Lung (tissue), 17 donors: ENCODE measurements at places on chromosomes 13 and 19.
A peak's percentile ranks its signal among the peaks of the same experiment; 100 is the strongest.

- DNase-seq = peak; percentile 96
Observed at GRCh38 chr19:934865-935479, 9.1 kb downstream of the ARID3A start.

- no peak for DNase-seq
Observed at GRCh38 chr13:75679459-75679858, 43.3 kb downstream of the LMO7 start.

DNA sequence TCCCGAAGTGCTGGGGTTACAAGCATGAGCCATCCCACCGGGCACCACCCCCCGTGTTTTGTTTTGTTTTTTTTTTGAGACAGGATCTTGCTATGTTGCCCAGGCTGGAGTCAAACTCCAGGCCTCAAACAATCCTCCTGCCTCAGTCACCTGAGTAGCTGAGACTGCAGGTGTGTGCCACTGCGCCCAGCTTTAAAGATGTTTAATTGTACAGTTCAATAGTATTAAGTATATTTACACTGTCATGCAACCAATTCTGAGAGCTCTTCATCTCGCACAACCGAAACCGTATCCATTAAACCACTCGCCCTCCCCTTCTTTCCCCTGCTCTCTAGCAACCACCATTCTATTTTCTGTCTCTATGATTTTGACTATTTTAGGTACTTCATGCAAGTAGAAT is 15.6 kb downstream of the NUCB1 start:
- DNase-seq = no peak

- no peak for DNase-seq
Observed at GRCh38 chr13:105007166-105007808, 1528.2 kb downstream of the EFNB2 start.

- DNase-seq = no peak
Observed at GRCh38 chr19:29489172-29489951, 36.4 kb upstream of the VSTM2B start.

DNA sequence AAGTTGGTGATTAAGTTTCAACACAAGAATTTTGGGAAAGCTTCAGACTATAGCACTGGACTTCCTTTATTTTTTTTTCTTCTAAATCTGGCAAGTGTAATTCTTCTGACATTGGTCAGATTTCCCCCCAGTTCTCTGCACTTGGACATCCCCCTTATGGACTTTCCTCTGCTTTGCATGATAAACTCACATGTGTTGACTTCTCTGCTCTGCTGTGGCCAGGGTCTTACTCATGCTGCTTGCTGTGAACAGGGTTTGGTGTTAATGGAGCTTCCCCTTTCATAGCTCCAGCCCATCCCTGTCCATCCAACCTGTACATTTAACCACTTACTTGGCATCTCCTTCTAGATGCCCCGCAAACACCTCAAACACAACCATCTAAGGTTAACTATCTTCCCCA is 70.5 kb upstream of the SPATA13 start:
- no peak for DNase-seq

DNA sequence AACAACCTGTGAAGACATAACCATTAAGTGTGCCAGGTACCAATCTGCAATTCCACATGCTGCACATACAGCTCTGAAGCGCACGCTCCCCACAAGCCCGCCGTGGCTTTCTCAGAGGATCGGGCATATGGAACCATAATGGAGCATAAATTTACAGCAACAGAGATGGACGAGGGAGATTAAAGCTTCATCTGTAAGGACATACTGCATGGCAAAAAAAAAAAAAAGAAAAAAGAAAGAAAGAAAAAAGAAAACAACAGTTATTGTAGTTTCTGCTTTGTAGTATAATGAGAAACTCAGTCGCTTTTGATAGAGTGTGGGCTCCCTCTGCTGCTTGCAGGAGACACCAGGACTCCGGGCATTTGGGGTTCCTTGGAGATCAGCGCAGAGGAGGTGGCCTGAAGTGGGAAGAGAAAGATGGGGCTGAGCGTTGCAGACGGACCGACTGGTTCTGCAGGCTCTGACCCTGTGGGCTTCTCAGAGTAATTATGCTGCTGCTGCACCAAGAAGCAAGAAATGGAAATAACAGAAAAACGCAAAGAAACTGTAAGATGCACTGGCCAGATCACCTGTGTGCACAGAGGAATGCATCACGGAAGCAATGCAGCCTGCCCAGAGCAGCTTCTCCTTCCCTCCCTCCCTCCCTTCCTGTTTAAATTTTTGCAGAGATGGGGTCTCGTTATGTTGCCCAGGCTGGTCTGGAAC is 10.8 kb upstream of the PDCD5 start:
- peak; percentile 77 for DNase-seq

DNA sequence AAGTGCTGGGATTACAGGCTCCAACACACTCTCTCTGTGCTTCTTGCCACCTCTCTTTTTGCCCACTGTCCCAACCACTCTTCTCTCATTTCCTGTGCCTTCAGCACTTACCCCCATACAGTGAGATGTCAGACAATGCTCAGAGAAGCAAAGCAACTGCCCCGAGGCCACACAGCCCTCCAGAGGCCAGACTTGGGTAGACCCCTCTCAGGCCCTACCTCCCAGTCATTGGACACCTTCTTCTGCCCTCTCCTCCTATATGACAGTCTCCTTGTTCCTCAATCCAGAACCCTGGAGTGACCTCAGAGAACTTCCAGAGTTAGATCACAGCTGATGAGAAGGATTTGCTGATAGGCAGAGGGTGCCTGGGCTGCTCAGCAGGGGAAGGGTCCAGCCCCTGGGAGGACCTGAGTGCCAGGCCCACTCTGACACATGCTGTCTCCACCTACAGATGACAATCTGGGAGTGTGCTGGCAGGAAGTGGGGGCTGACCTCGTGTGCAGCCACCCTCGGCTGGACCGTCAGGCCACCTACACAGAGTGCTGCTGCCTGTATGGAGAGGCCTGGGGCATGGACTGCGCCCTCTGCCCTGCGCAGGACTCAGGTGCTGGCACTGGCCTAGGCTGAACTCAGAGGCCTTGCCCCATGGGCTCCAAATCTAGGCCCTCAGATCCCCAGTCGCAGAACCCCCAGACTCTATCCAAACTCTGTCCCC is 24.4 kb downstream of the LTBP4 start:
- no peak for DNase-seq

GRCh38 chr13:80547341-80547740 is 206.4 kb upstream of the SPRY2 start:
- no peak for DNase-seq

DNA sequence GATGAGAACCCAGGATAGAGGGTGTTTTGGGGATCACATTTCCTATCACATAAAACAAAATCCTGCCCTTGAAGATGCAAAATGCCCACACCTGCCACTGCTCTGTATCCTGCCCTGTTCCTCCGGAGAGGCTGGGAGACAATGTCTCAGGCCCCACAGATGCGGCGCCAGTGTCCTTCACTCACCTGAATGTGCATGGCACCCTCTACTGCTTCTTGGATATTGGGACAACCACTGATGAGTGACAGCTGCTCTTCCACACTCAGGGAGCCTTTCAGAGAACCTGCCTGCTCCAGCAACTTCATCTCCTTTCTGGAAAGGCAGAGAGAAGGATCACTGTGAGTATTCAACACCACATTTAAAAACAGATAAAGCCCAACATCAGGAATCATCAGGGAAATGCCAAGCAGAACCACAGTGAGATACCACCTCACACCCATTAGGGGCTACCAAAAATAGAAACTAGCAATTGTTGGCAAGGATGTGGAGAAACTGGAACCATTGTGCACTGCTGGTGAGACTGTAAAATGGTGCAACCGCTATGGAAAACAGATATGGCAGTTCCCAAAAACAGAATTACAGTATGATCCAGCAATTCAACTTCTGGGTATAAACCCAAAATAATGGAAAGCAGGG is 36.4 kb downstream of the CRYL1 start:
- no peak for DNase-seq

GRCh38 chr13:85528491-85529217 is 270.6 kb downstream of the SLITRK6 start:
- peak; percentile 80 for DNase-seq

GRCh38 chr19:30450835-30451321 is 78.7 kb downstream of the ZNF536 start:
- DNase-seq = peak; percentile 41

GRCh38 chr13:50026788-50027473 is 11.7 kb downstream of the KCNRG start:
- DNase-seq = no peak

DNA sequence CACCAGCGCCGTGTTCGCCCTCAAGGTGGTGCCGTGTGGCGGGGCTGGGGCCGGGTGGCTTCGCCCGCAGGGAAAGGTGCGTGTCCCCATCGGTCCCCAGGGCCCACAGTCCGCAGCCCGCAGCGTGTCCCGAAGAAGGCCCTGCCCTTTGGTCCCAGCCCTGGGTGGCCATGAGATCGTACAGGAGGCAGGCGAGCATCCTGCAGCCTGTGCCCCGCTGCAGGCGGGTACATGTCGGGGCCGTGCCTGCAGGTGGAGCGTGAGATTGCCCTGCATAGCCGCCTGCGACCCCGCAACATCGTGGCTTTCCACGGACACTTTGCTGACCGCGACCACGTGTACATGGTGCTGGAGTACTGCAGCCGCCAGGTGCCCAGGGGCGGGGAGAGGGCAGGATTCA is 1.5 kb downstream of the PLK5 start:
- DNase-seq = no peak

- DNase-seq = peak; percentile 63
Observed at GRCh38 chr13:36124236-36124822, 6.9 kb downstream of the DCLK1 start.

DNA sequence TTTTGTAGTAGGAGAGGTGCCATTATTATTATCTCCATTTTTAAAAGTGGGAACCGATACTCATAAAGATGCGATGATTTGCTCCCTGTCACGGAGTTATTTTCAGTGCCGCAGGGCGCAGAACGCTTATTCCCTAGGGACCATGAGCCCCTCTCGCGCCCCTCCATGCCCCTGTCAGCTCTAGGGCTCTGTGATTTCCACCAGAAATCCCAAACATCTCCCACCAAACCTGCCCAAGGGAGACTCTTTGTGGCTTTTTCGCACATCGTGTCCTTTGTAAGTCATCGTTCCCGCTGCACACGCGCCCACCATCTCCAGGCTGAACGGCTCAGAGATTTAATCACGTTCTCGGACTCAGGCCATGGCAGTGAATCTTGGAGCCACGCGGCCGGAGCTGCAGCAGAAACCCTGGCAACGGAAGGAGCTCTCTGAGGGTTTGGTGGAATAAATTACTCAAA is 105.1 kb downstream of the DNAJC15 start:
- peak; percentile 62 for DNase-seq

DNA sequence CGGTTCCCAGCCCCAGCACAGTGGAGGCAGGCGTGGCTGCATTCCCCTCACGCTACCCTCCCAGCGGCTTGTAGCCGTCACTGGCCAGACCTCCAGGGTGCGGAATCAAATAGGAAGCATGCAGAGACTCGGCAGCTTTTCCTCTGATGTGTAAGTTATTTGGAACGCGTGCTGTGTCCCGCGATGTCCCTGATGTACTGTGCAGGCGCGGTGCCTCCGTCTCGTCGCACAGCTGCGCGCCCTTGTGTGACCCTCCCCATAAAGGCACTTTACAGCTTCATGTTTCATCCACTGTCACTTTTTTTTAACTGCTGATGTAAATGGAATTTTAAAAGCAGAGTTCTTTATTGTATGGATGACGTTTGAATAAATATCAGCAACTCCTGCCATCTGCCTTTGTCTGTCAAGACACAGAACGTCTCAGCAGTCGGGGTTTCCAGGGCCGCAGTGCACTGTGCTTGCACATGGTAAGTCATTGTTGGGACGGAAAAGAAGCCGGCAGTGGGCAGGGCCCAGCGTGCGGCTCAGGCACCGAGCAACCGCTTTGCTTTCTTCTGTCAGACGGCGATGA is 7.3 kb upstream of the F7 start:
- DNase-seq = peak; percentile 73

GRCh38 chr13:44974056-44974793 is 15.0 kb downstream of the NUFIP1 start:
- DNase-seq = peak; percentile 60

- DNase-seq = peak; percentile 93
Observed at GRCh38 chr19:38209671-38210457, 14.2 kb downstream of the DPF1 start.

DNA sequence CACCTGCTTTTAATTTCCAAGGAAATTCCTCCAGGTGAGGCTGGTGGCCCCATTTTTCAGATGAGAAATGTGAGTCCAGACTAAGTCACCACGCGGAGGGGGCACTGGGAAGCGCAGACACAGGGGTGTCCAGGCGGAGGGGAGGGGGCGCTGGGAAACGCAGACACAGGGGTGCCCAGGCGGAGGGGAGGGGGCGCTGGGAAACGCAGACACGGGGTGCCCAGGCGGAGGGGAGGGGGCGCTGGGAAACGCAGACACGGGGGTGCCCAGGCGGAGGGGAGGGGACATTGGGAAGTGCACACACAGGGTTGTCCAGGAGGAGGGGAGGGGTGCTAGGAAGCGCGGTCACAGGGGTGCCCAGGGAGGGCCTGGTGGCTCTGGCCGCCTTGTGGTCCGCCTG is 3.5 kb downstream of the GRK1 start:
- DNase-seq = no peak

DNA sequence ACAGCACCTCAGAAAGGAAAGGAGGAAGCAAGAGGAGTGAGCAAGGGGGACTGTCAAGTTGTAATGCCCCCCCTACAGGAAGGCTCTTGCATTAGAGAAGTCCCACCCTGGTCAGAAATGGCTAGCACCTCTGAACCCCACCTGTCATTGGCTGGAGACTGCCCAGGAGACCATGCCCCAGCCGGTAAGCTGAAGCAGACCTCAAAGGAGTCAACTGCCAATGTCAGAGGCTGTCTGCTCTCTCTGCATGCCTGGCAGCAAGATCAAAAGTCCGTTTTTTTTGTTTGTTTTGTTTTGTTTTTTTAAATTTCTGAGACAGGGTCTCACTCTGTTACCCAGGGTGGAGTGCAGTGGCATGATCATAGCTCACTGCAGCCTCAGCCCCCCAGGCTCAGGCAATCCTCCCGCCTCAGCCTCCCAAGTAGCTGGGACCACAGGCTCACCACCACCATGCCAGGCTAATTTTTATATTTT is 8.1 kb upstream of the BCL3 start:
- no peak for DNase-seq

DNA sequence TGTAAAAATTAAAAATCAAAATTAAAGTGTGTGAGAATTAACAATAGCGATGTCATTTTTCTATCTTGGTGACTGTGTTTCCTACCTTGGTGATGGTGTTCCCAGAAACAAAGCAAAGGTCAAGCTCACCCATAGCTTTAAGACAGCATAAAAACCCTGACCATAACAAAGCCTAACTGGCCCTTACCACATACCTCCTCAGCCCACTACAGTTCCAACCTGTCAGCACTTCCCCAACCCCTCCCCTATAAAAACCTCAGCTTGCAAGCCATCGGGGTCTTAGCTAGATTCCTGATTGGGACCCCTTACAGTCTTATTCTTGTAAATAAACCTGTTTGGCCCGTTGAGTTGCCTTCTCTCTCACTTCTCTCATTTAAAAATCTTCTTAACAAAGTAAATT is 484.4 kb upstream of the PCDH20 start:
- no peak for DNase-seq

GRCh38 chr13:33817901-33818706 is at the start of gene RFC3:
Gene RFC3, plus strand, starts transcription at chr13:33818149. Its CDS starts 30 bp downstream, at chr13:33818179.
- DNase-seq = peak; percentile 99
